ENCODE measurements at places on chromosomes 7 and 10. TPM values are rescaled to one million over a fixed set of nuclear protein-coding genes. Genes with fewer than 3 reads are reported as not detected.

GRCh38 chr10:104026762-104027161 lies 58.9 kb downstream of the COL17A1 start:
- DNase-seq: peak; percentile 12

GRCh38 chr10:97207756-97208346 lies 22.1 kb upstream of the SLIT1 start:
- no peak for DNase-seq

DNA sequence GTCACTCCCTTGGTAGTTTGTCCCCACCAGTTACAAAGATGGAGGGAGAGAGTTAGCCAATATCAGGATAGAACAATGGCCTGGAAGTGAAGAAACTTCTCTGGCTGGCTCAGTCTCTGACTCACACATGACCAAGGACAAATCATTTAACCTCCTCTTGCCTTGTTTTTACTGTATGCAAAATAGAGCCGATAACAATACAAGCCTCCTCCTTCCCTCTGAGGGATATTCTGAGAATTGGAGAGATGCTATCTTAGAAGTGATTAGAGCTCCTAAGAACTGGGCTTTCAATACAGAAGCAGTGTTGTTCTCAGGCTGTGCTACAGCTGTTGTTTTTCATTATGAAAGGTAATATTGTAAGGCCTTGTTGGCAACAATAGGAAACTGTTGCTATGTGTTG lies 87.7 kb upstream of the EGR2 start:
- no peak for DNase-seq

DNA sequence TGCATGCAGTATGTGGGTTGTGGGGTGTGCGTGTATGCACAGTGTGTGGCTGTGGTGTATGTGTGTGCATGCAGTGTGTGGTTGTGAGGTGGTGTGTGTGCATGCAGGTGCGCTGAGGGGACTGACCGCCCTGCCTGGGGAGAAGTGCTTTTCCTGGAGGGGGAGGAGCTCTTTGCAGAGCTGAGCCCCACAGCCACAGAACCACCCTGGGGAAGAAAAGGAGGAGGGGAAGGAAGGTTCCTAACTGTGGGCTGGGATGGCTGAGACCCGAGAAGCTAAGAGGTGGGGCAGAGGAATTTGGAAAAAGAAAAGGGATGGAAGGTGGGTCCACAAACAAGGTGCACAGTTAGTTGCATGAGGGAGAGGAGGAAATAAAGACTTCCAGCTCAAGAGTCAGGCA lies at the start of gene TRPV5:
Gene TRPV5 (minus strand): TSS at position 123 of the 400 bp plus-strand sequence. CDS start 287 bp downstream, outside the sequence.
- no peak for DNase-seq

DNA sequence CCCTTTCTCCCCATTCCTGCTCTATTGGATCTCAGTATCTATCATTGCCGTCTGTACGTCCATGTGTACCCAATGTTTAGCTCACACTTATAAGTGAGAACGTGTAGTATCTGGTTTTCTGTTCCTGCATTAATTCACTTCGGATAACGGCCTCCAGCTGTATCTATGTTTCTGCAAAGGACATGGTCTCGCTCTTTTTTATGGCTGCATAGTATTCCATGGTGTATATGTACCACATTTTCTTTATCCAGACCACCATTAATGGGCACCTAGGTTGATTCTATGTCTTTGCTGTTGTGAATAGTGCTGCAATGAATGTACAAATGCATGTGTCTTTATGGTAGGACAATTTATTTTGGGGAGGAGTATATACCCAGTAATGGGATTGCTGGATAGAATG lies 94.4 kb upstream of the MPP7 start:
- DNase-seq: no peak

Gene RPA3
- 70.0 TPM for polyA plus RNA-seq

Gene FXYD4
- polyA plus RNA-seq: 0.49 TPM

GRCh38 chr7:46178661-46179060 lies 257.6 kb upstream of the IGFBP3 start:
- DNase-seq: no peak

Gene PRSS1
- polyA plus RNA-seq: not detected

- DNase-seq: no peak
These were observed 105.2 kb upstream of the NOBOX start for GRCh38 chr7:144508702-144509101.

DNA sequence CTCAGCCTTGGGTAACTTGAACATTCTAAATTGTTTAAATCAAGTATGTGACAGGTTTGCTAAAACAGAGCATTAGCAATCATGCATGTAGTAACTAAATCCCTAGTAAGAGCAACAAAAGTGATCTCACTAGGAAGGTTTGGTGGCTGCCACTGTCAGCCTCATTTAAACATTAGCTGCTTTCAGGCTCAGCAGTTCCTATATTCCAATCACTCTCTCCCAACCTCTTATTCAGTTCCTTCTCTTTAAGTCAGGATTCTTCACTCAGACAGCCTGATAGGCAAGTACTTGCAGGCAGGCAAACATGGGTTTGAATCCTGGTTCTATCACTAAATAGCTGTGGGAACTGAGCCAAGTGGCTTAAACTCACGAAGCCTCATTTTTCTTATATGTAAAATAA lies 3.6 kb downstream of the CREB3L2 start:
- DNase-seq: no peak

DNA sequence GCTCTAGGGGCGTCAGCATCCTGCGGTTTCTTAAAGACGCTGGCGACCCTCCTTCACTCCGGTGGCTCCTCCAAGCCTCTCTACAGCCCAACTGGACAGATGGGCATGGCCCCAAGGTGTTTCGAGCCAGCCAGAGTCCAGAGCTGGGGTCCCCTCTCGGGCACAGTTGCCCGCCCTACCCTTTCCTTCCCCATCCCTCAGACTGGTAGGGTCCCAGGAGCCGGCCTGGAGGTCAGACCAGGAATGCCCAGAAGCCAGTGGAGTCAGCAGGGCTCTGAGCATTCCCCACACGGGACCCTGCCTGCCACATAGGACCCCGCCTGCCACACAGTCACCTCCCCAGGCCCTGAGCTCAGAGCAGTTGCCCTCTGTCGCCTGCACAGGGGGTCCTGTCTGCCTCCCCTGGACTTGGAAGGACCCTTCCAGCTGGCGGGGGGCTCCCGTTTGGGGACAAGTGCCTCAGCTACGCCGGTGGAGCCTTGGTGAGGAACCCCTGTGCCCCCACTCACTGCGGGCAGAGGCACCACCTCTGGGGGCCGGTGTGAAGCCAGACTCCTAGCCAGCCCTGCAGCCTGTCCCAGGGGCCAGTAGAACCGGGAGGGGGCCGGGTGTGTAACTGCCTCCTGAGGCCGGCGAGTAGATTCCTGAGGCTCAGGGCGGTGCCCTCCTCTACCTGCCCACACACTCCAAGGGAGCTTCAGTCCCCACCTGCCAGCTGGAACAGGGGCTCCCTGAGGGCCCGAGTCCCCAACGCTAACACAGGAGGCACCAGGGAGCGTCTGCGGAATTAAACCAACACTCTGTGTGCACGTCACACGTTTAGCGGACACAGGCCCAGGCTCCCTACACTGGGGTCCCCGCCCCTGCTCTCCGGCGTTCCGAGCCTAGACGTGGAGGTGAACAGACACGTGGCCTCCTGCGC lies 19.4 kb upstream of the PDGFA start:
- DNase-seq: no peak

Gene CHCHD2
- 306 TPM for polyA plus RNA-seq

- DNase-seq: no peak
These were observed 58.6 kb downstream of the COL13A1 start for GRCh38 chr10:69860271-69860670.

Gene RAPGEF5
- 33.1 TPM for polyA plus RNA-seq

DNA sequence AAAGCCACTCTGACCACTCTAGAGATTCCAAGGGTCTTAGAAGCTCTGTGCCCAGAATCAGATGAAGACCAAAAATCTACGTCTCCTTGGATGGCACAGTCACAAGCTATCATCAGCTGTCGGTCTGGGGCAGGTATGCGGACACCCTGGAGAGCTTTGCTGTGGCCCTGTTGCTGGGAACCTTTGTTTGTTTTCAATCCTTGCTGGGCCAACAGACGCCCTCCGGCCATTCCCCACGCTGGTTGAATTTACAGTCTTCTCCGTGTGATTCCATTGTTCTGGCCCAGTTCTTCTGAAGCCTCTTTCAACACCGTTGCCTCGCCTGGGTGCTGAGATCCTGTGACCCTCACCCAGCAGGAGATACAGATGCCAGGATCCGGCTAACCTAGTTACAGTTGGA lies 149.4 kb upstream of the PFKP start:
- no peak for DNase-seq

GRCh38 chr10:541750-542371 lies 147.6 kb downstream of the DIP2C start:
- no peak for DNase-seq

- DNase-seq: no peak
These were observed 30.3 kb downstream of the FAM20C start for GRCh38 chr7:222716-223041.

Gene PRLHR
- polyA plus RNA-seq: not detected

DNA sequence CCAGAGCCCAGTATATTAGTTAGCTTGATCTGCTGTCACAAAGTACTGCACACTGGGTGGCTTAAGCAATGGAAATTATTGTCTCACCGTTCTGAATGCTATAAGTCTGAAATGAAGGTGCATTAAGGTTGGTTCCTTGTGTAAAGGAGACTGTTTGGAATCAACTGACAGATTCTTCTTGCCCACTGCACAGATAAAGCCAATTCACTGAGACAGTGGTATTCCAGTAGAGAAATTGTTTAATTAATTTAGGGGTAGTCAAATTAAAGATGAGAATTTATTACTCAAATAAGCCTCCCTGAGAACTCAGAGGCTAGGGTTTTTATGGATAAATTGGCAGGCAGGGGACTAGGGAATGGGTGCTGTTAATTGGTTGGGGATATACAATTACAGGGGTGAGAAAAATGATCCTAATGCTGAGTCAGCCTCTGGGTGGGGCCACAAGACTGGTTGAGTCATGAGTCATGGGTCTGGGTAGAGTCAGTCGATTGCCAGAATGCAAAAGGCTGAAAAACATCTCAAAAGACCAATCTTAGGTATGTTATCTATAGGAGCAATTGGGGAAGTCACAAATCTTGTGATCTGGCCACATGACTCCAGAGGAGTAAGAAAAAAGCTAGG lies 23.5 kb upstream of the SAMD9L start:
- no peak for DNase-seq

GRCh38 chr7:27164367-27165088 lies 809 bp downstream of the HOXA9 start:
- DNase-seq: no peak

Gene ANKRD61
- polyA plus RNA-seq: 2.7 TPM

DNA sequence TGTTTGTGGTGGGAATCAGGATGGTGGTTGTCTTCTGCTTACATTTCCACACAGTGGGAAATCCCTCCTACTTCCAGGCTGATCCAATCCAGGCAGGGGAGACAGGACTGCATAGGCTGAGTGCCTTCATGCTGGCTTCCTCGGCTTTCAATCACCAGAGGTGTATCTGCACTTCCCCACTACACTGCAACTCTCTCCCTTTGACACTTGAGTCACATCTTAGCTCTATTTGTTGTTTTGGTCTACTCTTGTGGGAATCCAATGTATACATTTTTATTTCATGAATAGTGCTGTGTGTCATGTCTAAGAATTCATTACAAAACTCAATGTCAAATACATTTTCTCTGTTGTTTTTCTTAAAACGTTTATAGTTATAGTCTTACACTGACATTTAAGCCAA lies 735.6 kb downstream of the XPNPEP1 start:
- no peak for DNase-seq

Gene CTAGE4
- 3.1 TPM for polyA plus RNA-seq

Gene GAD2
- 2.4 TPM for polyA plus RNA-seq

GRCh38 chr7:94999069-94999351 lies 91.6 kb downstream of the PPP1R9A start:
- DNase-seq: peak; percentile 74

- no peak for DNase-seq
These were observed 76.8 kb downstream of the TPST1 start for GRCh38 chr7:66281678-66282590.

GRCh38 chr10:13001041-13001886 lies at the start of gene CCDC3:
Gene CCDC3 (minus strand): TSS chr10:13001713. CDS start chr10:13001570, 143 bp downstream.
- no peak for DNase-seq

- DNase-seq: no peak
These were observed 30.3 kb downstream of the CCDC3 start for GRCh38 chr10:12971001-12971788.

DNA sequence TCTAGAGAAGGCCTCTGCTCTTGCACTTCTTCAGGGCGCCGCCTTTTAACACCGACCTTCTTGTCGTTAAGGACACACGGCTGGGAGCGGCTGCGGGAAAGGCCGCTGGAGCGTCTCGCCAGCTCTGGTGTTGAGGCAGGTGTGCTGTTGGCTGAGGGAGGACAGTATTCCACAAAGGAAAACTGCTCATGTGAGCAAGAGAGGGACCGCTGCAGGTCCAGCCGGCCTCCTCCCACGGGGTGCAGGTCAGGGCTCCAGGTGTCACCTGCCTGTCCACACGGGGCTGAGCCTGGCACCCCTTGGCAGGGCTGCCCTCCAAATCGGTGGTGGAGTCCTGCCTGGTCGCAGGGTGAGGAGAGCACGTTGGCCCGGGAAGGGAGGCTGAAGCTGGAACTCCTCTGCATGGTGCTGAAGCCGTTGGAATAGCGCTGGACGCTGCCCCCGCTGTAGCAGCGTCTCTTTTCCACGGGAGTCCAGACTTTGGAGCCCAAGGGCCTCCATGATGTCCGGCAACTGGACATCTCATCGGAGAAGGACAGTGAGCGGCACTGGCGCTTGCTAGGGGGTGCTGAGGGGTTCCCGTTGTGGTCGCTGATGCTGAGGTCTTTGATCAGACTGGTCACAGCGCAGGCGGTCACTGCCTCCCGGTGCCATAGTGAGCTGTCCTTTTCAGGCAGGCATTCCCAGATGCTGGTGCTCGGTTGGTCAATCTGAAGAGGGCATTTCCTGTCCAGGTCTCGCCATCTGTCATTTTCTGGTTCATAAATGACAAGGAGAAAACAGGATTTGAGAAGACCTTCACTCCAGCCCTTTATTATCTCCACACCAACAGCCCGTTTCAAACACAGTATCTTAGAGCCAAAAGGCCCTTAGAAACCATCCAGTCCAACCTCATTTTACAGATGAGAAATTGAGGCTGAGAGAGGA lies 62.3 kb downstream of the FAM53B start:
- DNase-seq: no peak

DNA sequence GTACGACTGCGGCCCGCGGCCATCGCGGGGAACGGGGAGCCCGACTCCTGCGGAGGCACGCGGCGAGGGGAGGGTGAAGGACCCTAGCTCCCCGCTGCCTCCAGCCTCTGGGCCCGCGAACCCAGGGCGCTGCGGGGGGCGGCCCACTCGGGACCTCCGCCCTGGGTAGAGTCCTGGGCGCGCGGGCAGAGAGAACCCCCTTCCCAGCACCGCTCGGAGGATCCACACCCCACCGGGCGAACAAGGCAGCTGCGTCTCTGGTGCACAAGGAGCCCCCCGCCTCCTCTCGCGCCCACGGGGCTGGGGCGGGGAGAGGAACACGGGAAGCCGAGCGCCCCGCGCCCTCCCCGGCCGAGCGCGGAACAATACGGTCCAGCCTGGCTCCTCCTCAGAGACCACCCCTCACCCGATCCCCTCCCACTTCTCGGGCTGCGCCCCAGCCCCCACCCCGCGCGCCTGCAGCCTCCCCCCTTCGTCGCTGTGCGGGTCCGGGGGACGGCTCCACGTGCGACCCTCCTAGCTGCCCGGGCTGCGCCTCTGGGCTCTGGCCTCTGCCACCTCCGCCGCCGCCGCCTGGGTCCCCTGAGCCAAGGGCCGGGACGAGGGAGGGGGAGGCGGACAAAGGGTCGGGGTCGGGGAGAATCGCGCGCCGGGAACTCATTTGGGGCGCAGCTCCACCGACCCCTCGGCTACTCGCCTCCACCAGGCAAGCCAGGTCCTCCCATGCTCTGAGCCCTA lies at the start of gene WDR86:
Gene WDR86 (minus strand): TSS at position 372 of the 738 bp plus-strand sequence. CDS start 449 bp downstream, outside the sequence.
- peak; percentile 80 for DNase-seq

Data from renal pelvis (tissue), 12 donors.